ENCODE measurements at places on chromosomes 1 and 21.

DNA sequence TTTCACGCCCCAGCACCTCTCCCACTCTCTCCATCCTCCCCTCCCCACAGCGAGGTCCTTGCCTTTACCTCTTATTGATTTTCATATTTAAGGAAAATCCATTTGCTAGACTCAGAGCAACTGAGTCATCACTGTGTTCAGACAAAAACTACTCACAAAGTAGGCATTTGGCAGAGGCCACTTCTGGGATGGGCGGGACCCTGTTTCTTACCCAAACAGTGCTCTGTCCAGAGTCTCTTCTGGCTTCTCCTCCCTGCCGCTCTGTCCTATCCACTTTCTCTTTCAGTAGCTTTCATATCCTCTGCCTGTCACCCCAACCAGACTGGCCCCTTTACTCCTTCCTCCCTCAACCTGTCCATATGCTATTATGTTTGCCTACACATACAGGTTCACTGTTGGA, 2.4 kb upstream of the NAV1 start:
- DNase-seq, result peak; percentile 91

- DNase-seq, result peak; percentile 97
These were observed 41.8 kb downstream of the SGIP1 start for GRCh38 chr1:66575739-66576138.

- no peak for DNase-seq
These were observed at the start of gene PCP4 for GRCh38 chr21:39867198-39867650. TSS of gene PCP4 (plus strand) at chr21:39867438. CDS start at chr21:39867502, 64 bp downstream.

GRCh38 chr1:160954158-160955104, at the start of gene ITLN2:
TSS of gene ITLN2 (minus strand) at chr1:160954809. CDS start at chr1:160954741, 68 bp downstream.
- DNase-seq, result peak; percentile 27

GRCh38 chr21:33035147-33035546, 9.4 kb downstream of the OLIG2 start:
- no peak for DNase-seq

GRCh38 chr1:112769611-112770010, 54.5 kb upstream of the PPM1J start:
- DNase-seq, result no peak

GRCh38 chr1:218294546-218294945, 9.5 kb downstream of the RRP15 start:
- peak; percentile 19 for DNase-seq

DNA sequence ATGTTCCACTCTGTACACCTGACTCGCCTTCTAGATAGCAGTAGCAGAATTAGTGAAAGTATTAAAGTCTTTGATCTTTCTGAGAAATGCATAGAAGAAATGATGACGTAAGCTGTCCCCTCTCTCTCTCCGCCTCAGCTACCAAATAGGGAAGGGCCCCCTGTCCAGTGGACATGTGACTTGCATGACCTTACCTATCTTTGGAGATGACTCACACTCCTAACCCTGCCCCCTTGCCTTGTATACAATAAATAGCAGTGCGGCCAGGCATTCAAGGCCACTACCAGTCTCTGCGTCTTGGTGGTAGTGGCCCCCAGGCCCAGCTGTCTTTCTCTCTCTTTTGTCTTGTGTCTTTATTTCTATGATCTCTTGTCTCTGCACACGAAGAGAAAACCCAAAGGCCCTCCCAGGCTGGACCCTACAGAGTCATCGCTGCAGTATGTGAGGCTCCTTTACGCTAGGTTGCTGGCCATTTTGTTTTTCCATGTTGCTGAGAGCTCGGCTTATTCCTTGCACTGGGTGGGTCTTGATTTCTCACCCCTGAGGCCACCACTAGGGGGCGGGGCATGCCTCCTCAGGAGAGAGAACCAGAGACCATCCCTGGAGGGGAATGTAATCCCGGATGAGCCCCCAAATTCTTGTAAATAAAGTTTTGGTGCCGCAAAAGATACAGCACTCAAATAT, 16.0 kb upstream of the ZBTB8B start:
- DNase-seq, result peak; percentile 21

DNA sequence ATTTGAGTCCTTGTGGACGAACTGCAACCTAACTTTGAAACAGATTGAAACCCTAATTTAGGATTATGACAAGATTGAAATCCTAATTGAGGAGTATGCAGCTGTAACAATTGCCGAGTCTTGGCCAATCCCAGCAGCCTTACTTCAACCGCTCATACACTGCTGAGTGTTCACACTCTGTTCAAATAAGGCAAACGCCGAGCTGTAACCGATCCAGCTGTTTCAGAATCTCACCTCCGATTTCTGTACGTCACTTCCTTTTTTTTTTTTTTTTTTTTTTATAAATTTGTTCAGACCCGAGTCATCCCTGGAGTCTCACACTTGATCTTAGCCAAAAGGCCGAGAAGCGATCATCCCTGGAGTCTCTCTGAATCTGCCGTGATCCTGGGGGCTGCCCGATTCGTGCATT, 22.3 kb upstream of the ATP5PO start:
- DNase-seq, result no peak

DNA sequence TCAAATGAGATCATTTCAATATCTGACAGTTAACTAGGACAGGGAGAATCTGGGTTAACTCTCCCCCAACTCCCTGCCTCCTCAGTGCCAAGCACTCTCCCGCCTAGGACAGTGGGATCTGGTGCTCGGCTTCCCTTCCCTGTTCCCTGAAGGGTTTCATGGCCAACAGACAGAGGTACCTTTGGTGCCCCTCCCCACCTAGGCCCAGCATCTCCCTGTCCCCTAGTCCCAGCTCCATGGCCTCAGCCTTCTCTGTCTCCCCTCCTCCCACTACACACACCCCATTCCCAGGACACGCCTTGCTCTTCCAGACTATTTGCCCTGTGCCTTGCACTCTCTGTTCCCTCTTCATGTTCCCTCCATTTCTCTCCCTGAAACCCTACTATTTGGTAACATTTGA, 77.1 kb downstream of the CD247 start:
- no peak for DNase-seq

DNA sequence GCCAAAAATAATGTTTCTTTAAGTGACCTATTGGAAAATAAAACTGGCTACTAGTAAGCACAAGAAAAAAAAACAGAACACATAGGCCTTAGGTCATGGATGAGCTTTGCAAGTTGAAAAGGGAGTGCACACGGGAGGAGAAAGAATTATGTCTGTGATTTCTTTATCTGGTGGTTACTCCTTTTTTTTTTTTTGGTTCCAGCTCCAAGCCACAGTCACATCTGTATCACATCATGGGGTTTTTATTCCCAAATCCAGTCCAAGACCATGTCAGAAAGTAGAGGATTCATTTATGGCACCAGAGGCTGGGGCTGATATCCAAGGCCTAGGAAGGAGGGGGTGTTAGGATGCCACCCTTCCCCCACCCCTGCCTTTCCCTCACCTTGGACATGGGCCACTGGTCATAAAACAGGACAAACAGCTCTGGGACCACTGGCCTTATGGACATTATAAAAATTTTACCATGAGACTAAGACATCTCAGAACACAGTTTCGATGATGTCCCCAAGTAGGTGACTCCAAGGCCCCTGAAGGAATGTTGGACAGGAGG, 10.3 kb upstream of the HEYL start:
- DNase-seq, result no peak

DNA sequence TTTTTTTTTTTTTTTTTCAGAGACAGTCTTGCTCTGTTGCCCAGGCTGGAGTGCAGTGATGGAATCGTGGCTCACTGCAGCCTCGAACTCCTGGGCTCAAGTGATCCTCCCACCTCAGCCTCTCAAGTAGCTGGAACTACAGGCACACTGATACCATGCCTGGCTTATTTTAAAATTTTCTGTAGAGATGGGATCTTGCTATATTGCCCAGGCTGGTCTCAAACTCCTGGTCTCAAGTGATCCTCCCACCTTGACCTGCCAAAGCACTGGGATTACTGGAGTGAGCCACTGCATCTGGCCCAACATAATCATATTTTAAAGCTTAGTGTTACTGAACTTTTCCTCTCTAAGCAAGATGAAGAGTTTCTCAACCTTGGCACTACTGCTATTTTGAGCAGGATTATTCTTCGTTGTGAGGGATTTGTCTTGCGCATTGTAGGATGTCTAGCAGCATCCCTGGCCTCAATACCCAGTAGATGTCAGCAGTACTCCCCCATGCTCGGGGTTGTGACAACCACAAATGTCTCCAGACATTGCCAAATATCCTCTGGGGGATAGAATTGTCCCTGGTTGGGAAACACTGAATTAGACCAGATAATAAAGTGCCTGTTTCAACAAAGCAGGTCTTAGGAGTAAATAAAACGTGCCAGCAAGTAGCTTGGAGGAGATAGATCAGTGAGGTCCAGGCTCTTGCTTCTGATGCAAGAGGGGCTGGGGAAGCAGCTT, 15.1 kb upstream of the THRAP3 start:
- DNase-seq, result peak; percentile 28

GRCh38 chr21:18467715-18468114, 64.1 kb upstream of the TMPRSS15 start:
- DNase-seq, result no peak

DNA sequence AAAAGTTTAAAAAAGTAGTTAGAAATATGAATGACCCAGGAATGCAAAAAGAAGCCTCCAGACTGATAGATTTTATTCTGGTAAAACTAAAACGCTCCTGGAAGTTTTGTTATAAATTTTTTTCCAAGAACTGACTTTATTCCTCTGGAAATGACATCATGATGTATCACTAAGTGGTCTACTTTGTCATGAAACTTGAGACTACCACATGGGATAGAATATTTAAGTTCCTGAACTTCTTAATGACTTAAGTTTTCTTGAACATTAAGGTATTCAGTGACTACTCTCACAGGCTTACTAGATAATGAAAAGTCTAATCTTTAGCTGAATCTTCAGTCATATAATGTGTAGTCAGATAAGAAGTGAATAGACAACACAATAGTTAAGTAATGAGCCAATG, 842.2 kb downstream of the USP25 start:
- DNase-seq, result peak; percentile 25

GRCh38 chr1:65026235-65026634, 59.9 kb upstream of the JAK1 start:
- no peak for DNase-seq

DNA sequence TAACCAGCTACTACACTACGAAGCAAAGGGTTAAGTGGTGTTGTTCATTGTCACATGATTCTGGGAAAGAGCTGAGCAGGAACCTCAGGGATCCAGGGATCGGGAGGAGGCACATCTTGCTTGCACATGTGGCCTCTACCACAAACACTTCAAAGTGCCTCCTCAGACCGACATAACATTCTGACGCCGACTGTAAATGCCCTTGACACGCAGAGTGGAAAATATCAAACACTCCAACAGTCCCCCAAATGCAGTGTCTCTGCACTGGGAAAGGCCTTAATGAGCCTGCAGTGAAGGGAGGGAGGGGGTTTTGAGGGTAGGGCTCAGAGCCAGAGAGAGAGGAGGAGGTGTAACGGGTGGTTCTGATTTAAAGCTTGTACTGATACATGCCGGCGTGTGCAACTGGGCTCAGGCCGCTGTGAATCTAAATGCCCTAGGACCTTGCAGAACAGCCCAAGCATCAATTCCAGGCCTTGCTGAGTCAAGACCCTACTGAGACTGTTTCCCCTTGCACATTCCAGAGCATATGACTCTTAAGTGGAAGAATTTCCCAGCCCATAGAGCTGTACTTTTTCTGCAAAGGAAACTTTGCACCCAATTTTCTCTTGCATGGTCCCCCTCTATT, 163.7 kb downstream of the NTMT2 start:
- DNase-seq, result peak; percentile 96

GRCh38 chr1:7447736-7448135, 323.4 kb upstream of the VAMP3 start:
- no peak for DNase-seq

GRCh38 chr21:33384841-33385331, 18.3 kb upstream of the IFNGR2 start:
- no peak for DNase-seq

DNA sequence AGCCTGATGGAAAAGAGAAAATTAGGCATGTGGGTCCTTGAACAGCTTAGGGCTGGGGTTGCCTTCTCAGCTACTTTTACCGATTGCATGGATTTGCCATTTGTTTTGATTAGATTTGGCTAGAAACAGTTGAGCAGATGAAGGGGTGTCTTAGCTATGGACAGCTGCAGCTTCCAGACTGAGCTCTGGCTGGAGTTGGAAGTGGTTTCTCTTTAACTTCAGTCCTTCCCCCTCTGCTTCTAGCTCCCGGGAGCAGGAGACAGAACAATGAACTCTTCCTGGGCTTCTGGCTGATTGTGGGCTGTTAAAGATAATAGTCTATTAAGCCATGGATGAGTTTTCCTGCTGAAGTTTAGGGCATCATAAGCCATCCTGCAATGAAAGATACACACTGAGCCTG, 50.7 kb downstream of the UBE2T start:
- DNase-seq, result peak; percentile 49

- no peak for DNase-seq
These were observed 52.6 kb upstream of the RBM15 start for GRCh38 chr1:110286564-110286963.

GRCh38 chr1:218207194-218207593, 77.9 kb upstream of the RRP15 start:
- DNase-seq, result peak; percentile 9

DNA sequence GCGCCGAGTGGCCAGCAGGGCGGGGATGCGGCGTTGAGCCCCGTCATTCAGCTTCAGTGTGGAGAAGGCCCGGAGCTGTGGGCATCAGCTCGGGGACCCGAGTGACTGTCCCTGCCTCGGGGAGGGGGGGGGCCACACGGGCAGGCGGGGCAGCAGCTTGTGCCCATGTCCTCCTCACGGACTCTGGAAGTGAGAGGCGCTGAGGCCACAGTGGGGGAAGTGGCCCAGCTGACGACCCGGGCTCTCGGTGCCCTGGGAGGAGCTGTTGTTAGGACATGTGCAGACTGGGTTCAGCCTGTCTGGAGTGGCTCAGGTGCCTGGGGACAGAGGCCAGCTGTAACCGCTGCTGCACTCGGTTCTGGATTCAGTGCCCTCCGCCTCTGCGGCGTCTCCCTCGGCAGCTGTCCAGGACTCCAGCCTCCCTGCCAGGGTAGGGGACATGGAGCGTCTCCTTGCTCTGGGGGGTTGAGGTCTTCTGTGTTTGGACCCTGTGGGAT, 71.1 kb downstream of the SKI start:
- no peak for DNase-seq

GRCh38 chr1:159339536-159339935, 37.4 kb downstream of the FCER1A start:
- no peak for DNase-seq

DNA sequence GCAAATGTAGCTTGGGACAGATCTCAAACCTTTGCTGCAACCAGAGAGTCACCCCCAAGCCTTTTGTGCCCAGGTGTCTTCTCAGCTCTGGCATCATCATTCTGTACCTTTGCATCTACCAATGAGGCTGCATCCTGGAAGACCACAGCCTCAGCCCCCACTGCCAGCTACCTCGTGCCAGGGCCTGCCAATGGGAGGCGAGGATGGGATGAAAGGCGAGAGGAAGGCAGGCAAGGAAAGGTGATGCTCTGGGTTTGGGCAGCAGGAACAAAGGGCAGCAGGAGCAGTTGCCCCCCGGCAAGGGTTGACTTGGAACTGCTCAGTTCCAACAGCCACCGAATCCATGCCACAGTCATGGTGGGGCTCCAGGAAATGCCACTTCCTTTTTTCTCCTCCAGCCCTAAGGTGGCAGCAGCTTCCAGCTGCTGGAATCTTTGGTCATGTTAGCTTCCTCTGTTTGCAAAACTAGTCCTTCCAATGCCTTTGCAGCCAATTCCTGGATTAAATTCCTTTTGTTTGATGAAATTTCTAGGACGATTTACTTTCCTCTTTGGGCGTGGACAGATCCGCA, 651.6 kb downstream of the NPHP4 start:
- DNase-seq, result no peak

All from fibroblast of the aortic adventitia (primary cell).